Endothelial cell of umbilical vein (primary cell): ENCODE measurements at places on chromosomes 11 and 22.
A peak's percentile ranks its signal among the peaks of the same experiment; 100 is the strongest.

DNA sequence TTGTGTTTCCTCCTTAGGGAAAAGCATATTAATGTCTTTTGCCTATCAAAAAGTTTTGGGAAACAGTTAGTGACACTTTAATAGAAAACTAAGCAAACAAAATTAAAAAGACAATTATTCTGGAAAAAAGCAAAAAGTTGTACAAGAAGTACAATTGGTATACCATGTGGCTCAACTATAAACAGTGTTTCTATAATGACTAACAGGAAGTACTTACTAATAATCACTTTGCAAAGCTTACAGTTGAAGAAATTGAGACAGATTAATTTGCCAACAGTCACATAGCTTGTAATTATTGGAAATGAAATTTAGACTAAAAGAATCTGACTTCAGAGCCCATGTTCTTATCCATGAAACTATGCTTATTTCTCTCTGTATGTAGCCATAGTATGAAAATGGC is 24.7 kb downstream of the PPME1 start:
- DNase-seq = peak; percentile 32

DNA sequence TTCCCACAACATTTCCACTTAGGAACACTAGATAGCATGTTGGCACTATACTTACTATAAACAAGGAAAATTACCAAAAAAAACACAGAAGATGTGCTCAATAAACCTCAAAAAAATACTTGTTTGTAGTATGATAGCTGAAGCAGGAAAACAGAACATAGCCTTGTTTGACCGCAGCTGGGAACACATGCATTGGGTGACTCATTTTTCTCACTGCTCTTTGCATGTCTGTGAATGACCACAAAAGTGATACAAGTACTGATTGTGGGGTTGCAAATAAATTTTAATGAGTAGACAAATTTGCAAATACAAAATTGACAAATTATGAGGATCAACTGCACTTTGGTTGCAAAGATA is 22.8 kb upstream of the GUCY1A2 start:
- DNase-seq = no peak

DNA sequence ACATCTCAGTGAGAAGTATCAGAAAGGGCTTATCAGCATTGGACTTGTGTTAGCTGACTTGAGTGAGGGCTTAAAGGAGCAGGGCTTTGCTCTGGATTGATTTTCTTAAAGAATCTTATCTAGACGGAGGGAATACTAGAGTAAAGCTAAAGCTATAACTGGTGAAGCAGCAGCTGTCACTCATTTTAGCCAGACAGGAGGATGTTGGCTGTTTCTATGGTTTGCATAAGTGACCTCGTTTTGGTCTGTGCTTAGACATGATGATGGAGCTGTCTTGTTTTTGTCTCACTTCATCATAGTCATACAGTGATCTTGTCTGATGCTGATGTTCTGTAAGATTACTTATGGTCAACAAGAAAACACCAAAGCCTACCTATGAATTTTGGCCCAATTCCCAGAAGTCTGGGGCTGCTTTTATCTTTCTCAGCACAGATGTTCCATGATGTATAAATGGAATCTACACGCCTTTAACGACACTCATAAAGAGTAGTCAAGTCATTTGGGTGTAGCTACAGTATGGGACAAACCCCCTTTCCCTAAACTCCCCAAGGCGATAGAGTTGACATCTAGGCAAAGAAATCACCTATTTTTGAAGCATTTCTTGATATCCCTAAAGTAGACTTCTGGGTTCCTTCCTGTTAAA is 77.5 kb upstream of the UCP3 start:
- no peak for DNase-seq

DNA sequence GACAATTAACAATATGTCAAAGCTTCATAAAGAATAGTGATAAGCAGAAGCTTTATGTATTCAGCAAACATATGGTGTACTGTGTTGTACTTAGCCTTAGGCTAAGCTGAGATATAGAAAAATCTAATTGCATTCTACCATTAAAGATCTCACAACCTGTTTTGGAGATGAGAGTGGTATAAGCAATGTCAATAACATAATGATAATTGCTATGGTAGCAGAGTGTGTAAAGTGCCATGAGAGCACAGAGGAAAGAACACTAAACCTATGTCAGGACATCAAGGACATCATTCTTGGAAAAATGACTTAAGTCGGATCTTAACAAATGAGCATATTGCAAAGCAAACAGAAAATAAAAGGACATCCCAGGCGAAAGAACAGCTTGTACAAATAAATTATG is 28.6 kb upstream of the ANGPTL5 start:
- no peak for DNase-seq

DNA sequence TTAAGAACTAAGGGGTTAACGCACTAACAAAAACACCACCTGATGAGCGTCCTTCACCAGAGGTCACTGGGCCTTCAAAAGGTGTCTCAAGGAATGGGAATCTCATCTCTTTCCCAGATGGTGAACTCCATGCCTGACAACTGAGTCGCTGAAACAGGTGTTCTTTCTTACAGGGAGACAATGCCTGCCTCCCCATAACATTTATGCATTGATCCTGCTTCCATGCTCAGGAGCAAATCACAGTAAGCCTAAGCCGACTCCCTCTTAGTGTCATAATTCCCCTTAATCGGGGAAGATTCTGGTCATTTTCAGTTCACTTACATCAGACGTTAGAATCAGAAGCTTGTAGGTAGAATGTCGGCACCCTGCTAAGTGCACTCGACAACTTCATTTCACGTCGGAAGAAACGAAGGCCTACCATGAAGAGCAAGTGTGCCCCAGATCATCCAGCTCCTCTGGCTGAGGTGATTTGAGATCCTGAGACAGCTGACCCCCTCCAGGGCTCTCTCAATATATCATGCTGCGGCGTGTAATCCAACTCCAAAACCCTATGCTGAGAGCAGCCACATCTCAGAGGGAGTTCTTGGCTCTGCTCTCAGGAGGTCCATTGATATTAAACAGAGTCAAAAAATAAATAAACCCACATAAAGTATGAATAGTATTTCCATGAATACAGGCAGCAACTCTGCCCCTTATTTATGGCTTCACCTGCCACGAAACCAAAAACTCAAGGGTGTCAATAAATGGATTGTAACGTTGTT is 163.1 kb downstream of the LARGE1 start:
- DNase-seq = no peak

GRCh38 chr11:26985943-26986342 is 8.0 kb upstream of the FIBIN start:
- no peak for DNase-seq

DNA sequence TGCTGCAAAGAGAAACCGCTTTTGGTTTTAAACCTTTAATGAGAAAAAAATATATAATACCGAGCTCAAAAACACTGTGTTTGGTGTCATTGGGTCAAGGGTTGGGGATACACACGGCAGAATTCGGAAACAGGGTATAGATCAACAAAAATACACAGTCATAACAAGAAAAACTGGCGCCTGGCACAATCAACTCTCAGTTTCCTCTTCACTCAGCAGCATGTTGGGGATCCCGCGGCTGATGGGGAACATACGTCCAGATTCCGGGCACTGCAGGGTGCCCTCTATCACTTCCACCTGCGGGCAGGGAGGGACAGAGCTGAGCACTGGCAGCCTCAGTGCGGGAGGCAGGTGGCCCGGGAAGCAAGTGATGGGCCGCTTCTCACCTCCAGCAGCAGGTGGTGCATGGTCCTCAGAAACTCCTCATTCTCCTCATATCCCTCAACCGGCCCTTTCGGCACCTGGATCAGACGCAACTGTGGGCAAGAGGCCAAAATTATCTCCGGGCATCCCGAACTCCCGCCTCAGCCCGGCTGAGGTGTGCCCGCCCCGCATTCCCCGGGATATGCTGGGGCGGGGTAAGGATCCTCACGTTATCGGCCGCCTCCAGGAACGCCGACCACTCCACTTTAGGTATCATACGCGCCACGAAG is 561 bp downstream of the TRMT112 start:
- no peak for DNase-seq

DNA sequence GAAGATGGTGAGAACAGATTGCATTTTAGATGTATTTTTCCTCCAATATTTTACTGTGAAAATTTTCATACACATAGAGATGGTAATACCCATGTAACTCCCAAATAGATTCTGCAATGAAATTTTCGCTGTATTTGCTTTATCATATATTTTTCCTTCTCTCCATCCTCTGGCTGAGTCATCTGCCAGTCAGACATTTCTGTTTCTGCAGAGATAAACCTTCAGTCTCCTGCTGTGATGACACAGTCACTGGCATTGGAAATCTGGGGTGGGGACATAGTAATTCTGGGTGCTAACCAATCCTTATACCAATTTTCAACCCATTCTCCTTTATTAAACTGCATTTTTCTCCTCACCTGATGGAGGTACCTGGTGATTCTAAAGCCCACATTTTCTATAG is 33.7 kb downstream of the SVIP start:
- peak; percentile 17 for DNase-seq

DNA sequence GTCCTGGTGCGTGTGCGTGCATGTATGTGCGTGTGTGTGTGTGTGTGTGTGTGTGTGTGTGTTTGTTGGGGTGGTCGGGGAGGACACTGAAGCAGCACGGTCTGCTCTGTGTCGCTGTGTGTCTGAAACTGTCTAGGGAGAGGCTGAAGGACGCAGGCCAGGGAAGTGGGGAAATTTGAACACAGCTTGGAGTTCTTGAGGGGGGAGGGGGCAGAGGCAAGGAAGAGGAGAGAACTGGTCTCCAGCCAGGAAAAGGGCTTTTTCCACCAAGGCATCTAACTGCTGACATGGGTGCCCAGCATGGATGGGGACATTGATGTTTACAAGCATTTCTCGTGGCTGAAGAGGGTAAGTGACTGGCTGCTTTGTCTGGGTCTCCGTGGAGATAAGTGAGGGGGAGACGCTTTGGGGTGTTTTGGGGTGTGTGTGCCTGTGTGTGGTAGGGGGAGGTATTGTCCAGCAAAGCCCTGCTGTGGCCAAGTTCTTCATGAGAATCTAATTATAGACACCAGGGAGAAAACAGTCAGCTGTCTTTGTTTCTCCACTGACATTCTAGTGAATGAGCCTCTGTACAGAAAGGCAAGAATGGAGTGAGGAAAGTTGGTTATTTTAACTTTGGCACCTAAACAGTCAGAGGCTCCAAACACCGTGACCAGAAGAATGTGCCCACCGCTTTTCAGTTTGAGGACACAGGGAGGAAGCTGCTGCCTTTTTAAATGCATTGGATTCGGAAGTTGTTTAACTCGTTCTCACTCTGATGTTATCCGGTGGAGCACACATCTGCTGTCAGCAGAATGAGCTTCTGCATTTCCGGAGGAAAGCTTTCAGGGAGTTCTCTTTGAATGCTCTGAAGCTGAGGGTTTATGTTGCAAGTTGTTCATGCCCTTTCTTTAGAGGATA is 63.7 kb downstream of the PPFIBP2 start:
- DNase-seq = peak; percentile 57

DNA sequence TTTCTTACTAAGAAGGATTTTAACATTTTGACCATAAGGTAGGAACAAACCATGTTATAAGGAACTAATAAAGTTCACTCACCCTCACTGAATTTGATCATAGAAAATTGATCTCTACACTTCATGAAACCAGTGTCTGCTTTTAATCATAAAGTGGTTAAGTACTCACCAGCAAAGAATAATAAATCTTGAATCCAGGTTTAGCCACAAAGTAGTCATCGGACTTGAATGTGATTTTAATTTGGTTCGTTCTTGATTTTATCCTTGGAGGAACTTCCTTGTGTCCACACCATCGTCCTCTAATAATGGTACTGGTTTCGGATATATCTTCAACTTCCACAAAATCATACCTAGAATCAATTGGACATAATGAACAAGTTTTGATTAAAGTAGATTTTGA is 40.5 kb upstream of the DDI1 start:
- no peak for DNase-seq

DNA sequence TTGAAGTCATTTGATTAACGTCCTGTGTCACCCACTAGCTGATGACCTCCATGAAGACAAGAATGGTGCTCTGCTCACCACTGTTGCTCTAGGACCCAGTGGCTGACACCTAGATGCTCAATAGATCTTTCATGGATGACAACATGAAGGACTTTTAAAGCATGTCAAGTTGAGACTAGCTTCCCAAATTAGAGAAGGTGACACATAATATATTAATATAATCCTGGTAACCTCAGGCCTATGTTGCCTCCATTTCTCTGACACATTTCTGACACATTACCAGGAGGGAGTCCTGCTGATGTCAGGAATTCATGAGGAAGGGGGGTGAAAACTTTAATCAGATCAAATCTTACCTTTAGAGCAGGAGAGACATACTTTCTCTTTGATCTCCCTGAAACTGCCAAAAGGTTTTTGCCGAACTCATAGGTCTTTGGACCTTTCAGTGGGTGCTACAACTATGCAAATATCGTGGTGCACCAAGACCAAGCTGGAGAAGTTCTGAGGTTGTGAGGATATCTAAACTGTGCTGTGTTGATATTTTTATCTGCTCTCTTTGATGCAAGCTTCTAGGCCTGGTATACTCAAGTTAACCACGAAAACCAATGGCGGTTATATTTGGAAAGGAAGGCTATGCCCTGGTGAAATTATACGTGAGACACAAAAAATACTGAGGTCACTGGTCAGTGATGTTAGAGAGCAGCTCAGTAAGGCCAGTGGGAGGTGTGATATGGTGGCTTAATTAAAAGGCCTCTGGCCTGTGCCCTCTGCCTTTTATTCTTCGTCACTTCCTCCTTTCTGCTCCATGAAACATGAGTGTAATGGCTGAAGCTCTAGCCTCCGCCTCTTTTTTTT is 13.2 kb upstream of the AMPD3 start:
- DNase-seq = no peak

- DNase-seq = peak; percentile 74
These were observed 26.3 kb downstream of the PRCP start for GRCh38 chr11:82873919-82874333.

DNA sequence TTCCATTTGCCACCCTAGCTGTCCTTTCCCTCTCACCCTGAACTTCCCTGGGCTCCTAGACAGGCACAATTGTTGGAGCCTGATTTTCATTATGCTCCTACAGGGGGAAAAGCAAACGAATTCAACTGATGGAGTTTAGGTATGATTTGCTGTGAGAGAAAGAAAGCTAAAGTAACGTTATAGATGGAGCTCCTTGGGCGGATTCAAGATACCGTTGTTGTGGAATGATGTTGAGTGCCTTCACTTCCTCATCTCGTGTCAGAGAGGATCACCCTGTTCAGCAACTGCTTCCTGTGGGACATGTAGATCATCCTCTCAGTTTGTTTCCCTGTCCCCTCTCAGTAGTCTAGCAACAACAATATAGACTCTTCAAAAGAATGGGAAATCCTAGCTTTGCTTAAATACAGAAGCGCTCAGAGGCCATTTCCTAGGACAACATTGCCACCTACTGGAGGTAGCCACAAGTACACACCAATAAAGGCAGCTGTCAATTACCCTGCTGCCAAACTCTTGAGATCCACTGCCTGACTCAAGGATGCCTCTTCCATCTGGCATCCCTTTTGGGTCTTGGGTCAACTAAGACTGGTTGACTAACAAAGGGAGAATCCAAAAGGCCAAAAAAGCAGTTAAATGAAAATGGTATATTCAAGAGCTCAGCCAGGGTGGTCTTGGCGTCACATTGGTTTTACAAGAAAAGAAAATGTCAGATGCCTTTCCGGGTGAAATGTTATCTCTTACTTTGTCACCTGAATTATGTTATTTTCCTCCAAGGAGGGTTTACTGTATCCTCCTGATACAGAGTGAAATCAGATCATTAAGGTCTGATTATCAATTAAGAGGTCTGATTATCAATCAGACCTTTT is 13.5 kb upstream of the DTX4 start:
- DNase-seq = peak; percentile 76

- DNase-seq = no peak
These were observed 6.0 kb downstream of the FREY1 start for GRCh38 chr11:45900916-45901617.
